ENCODE measurements at places on chromosomes 3 and 15.

- DNase-seq: no peak
Observed at GRCh38 chr3:46192939-46193338, 15.2 kb downstream of the CCR1 start.

DNA sequence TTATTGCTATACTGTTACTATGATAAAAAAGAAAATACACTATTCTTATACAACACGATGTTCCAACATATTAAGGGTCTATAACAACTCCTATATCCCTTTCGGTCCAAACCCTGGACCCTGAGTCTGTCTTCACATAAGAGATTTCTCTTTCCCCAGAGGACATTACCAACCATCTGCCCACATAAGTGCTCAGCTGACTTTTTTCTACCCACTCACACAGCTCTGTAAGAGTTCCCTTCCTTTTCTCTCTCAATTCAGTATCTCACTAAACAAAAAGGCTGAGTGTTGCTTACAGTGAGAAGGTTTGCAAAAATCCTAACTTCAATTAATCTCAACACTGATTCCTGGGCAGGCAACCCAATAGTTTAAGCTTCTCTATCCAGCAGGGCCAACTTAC lies 30.5 kb downstream of the ITGB5 start:
- DNase-seq: no peak

DNA sequence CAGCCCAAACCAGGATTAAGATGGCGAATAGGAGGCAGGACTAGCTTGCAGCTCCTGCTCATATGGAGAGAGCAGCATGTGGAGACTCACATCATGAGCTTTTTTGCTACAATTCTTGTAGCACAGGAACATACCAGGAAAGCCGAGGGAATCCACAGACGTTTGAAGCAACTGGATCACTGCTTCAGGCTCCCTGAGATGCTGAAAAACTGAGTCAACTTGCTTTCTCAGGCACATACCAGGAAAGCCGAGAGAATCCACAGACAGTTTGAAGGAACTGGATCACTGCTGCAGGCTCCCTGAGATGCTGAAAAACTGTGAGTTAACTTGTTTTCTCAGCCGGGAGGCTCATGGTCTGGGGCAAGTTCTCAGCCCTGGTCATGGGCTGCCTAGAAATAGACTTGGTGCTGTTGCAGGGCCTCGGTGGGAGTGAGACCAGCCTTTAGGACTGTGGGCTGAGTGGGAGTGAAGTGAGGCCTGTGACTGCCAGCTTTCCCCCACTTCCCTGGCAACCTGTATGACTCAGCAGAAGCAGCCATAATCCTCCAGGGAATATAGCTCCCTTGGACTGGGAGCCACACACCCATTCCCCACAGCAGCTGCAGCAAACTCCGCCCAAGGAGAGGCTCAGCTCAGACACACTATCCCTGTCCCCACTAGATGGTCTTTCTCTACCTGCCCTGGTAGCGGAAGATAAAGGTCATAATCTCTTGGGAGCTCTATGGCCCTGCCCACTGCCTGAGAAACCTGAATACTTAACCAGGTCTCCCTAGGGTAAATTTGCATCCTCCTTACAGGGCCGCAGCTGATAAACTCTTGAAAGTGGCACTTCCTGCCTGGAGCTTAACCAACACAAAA lies 51.9 kb upstream of the PFN2 start:
- no peak for DNase-seq

DNA sequence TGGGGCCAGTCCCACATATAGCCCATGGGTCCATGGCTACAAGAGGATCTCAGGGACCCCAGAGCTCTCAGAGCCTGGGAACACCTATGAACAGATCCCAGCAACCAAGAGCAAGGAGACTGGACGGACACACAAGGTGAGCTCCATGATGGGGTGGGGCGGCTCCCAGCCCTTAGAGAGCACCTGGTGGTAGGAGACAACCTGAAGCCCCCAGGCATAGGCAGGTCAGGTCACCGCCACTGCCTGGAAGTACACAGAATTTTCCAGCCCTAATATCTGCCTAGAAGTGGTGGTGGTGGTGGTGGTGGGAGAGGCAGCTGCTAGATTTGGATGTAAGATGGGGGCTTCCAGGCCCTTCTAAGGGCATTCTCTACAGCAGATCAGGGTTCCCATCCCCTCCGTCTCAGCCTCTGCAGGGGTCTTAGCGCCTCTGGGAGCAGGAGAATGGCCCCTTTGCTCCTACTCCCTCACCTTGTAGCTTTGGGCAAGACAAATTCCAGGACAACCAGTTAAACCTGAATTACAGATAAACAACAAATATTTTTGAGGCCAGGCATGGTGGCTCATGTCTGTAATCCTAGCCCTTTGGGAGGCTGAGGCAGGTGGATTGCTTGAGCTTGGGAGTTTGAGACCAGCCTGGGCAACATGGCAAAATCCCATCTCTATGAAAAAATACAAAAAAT lies 9.2 kb downstream of the SH2D7 start:
- DNase-seq: no peak

DNA sequence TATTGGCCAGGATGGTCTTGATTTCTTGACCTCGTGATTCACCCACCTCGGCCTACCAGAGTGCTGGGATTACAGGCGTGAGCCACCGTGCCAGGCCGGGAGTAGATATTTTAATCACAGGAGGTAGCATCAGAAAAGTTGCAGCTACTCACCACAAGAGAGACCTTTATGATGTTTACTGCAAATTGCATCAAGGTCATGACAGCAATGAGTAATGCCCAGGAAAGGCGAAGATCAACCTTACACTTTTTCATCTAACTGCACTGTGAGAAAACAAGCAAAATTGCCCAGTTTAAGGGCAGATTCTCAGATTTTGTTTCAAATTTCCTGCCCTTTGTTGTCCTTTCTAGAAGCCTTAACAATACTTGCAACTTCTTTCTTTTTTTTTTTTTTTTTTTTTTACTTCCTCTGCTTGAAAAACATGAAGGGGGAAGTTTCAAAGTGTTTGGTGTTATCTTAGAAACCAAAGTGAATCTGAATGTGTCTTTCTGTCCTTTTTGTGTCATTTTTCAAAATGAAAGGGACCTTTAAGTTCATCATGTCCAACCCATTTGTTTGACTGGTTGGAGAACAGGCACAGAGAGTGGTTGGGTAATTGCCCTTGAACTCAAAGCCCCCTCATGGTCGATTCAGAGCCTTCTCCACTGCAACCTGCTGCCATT lies 25.0 kb downstream of the TGFBR2 start:
- no peak for DNase-seq

- no peak for DNase-seq
Observed at GRCh38 chr3:149061776-149062175, 24.6 kb downstream of the HLTF start.

DNA sequence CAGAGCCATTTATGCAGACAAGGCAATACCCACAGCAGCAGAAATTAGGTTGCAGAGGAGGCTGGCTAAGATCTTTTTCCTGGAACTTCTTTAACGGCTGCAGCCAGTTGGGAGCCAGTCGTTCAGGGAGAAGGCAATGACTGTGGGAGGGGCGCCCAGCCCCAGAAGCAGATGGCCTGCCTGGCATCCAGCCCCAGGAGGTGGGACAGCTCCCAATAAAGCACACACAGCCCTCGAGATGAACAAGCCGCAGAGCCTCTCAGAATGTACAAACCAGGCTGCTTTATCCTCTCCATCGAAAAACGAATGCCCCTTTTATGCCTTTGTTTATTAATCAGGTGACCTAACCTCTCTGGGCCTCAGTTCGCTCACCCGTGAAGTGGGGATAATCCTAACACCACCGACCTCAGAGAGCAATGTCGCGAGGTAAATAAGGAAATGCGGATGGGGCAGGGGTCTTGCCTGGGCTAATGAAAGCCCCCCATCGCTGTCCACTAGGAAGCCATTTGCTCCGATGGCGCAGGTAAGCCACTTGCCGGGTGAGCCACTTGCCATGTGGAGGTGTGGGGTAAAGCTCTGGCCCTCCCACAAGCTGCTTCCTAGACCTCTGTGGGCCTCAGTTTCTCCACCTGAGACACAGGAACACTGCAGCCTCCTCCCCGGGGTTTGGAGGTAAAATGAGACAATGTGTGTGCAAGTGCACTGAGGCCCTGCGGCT lies 35.8 kb downstream of the MGLL start:
- DNase-seq: no peak

DNA sequence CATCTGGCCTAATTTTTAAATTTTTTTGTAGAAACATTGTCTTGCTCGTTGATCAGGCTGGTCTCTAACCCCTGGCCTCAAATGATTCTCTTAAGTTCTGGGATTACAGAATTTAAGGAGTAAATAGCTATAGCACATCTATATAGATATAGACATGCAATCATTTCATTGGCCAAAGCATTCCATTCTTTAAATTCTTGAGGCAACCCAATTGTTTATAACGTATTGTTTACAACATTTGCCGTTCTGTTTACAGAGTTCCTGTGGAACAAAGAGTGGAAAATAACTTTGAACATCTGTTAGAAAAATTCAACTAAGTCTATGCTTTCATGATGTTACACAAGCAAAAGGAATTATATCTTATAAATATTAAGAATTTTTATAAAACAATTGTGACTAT lies 205.2 kb upstream of the ROBO2 start:
- DNase-seq: no peak

GRCh38 chr3:127791221-127791913 lies 30.9 kb downstream of the MGLL start:
- DNase-seq: no peak

DNA sequence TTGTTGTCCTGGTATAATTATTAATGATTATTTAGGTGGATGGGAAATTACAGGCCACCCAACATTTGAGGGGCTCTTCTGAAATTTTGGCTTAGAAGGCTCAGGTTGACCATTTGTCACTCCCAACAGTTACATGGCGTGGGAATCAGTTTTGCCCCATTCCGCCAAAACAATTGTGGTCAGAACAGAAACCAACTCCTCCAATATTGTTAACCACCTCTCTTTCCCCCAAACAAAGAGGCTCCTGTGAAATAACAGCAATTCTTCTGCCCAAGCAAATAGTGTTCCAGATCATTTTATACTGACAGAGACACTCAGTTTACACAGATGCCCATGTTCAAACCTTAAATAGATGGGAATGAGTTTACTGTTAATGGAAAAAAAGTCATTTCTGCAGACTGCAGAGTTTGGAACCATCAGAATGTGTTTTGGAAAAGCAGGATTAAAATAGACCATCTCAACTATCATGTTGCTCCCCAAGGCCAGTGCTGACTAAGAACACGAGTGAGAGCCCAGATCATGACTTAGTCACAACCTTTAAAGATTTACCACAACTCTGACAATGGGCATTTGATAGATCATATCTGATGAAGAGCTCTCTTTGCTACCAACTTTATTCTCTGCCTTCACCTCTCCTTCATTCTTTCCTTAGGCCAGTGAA lies 102.1 kb downstream of the DUT start:
- no peak for DNase-seq

DNA sequence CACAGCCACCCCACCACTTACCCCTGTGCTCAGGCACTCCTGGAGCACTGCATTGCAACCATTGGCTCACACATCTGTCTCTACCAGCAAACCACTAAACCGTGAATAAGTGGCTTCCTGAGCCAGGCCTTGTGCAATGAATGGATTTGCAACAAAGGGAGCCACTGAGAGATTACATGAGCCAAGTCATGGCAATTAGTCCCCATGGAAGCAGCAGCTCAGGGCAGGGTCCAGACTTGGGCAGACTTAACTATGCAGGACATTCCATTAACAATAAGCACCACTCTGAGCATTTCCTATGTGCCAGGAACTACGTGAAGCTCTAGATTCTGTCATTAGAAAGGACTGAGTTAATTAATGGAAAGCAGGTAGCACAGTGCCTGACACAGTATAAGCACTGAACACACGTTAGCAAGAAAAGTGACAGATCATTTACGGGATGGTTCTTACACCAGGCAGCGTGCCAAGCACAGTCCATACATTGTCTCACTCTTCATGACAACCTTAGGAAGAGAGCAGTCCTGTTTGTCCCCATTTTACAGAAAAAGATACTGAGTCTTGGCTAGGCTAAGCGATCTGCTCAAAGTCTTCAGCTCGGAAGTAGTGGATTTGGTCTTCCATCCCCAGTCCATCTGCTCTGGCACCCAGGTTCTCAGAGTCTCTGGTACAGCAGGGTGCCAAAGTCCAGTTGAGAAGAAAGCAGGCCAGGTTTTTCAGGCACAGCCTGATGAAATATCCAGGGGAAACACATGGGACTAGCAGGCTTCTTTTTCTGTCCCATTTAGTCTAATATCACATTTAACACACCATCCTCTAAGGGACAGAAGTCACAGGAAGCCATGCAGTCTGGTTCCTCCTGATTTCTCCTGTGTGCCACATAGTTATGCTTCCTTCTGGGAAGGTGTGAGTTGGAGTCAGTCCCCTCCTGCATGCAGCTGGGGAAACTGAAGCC lies 44.1 kb downstream of the LIPC start:
- DNase-seq: no peak

DNA sequence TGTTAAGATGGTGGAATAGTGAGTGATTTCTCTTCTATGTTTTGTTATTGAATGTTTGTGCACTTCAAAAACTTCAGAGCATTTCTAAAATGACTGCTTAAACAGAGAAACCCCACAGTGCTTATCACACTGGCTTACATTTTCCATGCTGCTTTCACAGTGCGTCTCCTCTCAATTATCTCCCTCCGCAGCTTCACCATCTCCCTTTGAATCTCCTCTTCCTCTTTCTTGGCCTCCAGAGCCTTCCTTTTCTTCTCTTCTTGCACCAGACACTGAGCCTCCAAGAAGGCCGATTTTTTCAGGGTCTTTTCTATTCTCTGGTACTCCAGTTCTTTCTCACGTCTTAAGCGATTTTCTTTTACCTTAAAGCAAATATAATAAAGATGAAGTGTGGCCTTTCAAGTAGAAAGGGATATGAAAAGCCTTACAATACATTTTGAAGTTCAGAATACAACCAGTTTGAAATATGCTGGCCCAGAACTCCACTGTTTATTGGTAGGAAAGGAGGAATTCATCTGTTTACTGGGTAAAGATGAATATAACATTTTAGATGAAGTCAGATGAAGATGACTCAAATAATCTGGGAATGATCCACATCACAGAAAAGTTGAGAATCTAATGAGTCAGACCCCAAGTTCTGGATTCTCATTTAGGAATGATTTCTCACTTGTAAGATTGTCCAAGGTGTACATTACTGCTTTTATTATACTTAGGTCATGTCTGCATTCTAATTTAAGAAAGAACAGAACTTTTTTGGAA lies 21.4 kb downstream of the CCDC191 start:
- DNase-seq: no peak

DNA sequence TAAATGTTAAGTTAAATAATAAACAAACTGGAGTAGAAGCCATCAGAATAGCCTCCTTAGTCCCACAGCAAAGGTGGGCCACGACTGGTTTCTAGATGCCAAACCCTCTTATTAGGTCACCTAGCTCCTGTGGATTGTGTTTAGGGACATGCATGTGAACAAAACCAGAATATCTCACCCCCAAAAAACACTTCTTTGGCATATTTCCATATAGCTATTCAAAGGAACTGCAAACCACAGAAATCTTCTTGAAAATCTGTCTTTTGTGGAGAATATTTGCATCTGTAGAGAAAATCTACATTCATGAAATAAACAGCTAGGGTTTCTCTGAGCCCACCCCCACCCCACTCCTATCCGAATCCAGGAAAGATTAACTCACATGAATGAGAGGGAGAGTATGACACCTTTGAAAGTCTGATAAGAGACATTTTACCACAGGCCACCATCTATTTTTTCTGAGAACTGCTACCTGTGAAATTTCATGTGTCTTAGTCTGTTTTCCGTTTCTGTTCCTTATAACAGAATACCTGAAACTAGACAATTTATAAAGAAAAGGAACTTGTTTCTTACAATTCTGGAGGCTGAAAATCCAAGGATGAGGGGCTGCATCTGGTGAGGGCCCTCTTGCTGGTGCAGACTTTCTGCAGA lies 159.4 kb downstream of the NEK10 start:
- no peak for DNase-seq

GRCh38 chr3:149844091-149844490 lies 31.1 kb downstream of the RNF13 start:
- no peak for DNase-seq

- DNase-seq: no peak
Observed at GRCh38 chr3:18422972-18423371, 2.2 kb downstream of the SATB1 start.

Measured in activated CD8-positive, alpha-beta memory T cell treated with anti-CD3 and anti-CD28 coated beads for 4 hours (primary cell).